ENCODE measurements at places on chromosomes 2 and 18.

- DNase-seq: no peak
Observed at GRCh38 chr18:79410171-79410641, 14.5 kb downstream of the NFATC1 start.

GRCh38 chr2:206990360-206990759 is 51.0 kb downstream of the CPO start:
- DNase-seq: no peak

GRCh38 chr2:183093857-183094657 is 15.5 kb downstream of the DUSP19 start:
- no peak for DNase-seq

DNA sequence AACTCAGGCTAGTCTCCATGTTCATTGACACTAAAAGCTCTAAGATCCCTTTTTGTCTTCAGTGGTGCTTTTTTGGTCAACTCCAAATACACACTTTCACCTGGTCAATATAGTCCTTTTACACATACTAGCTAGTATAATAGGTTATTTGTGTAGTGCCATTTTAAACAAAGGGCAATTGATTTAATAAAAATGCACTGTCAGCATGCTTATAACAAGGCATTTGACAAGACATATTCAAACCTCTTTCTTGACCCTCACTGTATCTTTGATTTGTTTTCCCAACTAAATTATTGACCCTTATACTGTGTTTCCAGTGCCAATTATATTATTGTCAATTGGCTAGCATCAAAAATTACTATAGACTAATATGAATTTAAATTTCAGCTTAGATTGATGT is 1117.6 kb upstream of the DDX18 start:
- no peak for DNase-seq

DNA sequence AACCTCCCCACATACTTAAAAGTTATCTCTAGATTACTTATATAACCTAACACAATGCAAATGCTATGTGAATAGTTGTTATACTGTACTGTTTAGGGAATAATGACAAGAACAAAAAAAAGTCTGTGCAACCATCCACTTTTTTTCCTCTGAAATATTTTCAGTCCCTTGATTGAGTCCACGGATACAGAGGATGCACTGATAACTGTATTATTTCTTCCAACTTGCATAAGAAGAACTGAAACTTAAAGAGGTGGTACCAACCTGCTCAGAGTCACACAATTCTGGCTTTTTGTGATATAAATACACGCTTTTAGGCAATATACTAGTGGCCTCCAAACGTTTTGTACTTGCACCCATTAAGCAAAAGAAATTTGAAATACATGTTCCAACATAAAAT is 1.4 kb downstream of the SMC6 start:
- DNase-seq: no peak

DNA sequence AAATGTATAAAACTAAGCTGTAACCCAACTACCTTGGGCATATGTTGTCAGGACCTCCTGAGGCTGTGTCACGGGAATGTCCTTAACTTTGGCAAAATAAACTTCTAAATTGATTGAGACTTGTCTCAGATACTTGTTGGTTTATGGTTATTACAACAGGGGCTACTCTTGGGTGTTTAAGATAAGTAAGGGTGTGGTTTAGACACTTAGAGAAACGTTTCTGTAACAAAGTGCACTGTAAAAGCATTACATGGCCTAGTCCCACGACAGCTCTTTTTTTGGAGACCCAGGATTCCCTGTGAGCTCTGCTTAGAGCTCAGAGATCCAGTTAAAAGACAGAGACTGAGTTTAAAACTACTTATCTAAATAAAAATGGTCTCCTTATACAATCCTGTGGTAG is 32.3 kb upstream of the LIPG start:
- no peak for DNase-seq

DNA sequence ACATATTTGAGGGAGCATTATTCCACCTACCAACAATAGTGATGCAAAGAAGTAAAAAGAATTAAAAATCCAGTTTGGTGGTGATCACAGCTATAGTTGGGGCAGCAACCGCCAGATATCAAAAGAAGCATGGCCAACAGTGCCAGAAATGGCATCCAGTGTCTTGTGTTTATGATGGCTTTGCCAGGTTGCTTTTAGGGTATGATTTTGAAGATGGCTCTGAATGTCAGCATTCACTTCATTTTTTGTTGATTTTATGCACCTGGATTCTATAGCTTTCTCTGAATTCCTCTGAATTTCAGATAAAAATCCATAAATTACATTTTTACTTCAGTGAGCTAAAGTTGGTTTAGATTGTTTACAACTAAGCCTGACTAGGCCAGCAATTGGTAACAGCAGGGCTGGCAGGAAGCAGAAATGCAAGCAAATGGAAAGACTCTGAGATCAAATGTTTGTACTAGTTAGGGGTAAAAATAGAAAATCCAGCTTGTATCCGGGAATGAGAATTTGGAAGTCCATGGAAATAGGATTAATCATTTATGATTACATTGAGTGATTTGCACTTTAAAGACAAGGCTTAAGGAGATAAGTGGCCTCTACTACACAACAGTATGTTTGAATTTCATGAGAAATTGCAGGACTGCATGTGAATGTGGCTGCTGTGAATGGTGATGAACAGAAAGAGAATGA is 40.4 kb downstream of the COL3A1 start:
- DNase-seq: no peak

DNA sequence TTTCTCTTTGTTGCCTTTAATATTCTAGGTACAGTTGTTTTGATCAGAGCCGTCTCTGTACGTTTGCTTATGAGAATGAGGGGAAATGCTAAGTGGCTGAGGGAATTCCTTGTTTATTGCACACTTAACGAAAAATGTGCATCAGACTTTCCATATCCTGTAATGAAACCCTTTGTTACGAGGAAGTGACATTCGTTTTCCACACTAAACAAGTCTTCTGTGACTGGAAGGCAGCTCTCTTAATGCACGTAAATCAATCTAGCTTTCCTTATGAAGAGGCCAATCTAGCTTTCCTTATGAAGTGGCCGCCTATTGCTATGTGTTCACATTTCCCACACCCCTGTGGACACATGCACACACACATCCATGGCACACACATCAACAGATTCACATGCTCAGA is 186.2 kb downstream of the SNTG2 start:
- DNase-seq: no peak

DNA sequence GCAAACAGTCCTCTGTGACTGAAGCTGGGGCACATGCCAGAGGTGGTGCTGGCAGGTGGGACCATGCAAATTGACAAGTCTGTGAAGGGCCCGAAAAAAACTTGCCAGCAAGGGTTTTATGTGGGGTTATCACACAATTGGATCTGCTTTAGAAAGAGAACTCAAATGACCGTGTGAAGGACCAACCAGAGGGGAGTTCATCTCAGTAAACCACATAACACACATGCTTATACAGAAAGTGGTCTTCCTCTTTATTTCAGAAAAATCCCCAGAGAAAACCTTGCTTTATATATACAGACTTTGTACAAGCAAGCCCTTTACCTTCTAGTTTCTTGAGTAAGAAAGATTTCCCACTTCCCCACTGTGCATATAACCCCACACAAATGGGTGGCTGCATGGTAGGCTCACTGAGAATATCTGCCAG is 46.7 kb downstream of the KIDINS220 start:
- no peak for DNase-seq

DNA sequence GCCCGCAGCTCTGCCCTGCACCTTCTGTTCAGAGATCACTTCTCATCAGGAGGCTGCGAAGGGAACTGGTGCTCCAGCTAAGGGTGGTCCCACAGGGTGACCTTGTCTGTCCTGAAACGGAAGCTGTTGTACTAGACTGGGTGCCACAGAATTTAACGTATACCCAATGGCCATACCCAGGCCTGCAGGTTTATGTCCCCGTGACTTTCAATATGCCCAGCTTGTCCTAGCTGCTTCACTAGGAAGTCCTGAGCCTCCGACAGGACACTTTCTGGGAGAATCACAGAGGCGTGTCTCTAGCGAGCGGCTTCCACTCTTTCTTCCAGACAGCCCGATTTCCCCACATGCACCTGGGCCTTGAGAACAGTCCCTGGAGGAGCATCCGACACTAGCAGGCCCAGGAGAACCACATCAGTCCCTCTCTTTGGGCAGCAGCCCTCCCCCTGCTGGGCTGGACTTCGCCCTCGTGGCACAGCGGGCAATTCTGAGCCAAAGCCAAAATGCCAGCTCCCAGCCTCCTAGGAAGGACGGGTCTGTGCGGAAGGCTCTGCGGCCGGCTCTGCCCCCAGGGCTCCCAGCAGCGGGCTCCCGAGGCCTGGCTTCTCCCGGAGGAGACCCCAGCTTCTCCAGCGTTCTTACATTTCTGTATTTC is 91.9 kb upstream of the OTOS start:
- DNase-seq: peak; percentile 37

- no peak for DNase-seq
Observed at GRCh38 chr2:80363330-80363729, 58.8 kb upstream of the LRRTM1 start.

DNA sequence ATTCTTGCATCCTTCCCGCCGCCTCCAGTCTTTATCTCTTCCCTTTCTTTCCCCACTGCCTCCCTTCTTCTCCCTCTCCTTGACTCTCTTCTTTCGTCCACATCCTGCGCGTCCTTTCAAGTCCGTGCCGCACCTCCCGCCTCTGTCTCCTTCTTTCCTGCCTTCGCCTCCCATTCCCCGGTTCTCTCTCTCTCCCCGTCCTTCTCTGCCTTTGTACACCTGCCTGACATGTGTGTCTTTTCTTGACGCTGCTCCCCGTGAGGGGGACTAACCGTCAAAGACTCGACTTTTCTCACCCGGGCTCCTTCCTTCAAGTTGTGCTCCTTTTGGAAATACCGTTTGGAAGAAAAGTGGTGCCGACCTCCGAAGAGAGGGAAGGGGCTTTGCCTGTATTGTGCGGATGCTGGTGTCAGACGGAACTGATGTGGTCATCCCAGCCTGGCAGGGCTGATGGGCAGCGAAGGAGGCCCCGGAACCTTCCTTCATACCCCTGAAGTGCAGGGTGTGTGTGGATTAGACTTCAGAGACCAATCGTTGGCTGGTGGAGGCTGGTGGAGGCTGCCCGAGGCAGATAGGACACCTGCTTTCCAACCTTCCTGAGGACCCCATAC is 879 bp downstream of the TMEM178A start:
- no peak for DNase-seq

- no peak for DNase-seq
Observed at GRCh38 chr18:38635709-38636430, 1070.3 kb upstream of the CELF4 start.

GRCh38 chr2:64210816-64211215 is 66.6 kb upstream of the PELI1 start:
- DNase-seq: peak; percentile 70

GRCh38 chr2:128388499-128388941 is 69.9 kb upstream of the HS6ST1 start:
- peak; percentile 31 for DNase-seq

DNA sequence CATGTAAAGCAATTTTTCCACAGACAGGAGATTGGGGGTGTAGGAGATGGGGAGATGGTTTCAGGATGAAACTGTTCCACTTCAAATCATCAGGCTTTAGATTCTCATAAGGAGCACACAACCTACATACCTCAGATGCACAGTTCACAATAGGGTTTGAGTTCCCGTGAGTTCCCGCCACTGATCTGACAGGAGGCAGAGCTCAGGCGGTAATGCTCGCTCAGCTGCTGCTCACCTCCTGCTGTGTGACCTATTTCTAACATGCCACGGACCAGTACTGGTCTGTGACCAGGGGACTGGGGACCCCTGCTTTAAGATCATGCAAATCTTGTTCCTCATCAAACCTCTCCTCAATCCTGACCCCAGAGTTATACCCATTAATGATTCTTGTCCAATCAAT is 70.1 kb downstream of the RPE start:
- no peak for DNase-seq
